ENCODE measurements at places on chromosomes 3 and 15. TPM values are rescaled to one million over a fixed set of nuclear protein-coding genes. Genes with fewer than 3 reads are reported as not detected.

The GOLGA8O gene
- 1.4 TPM for total RNA-seq

The ECE2 gene
- not detected for total RNA-seq

The ALAS1 gene
- total RNA-seq, result 30.4 TPM

The GOLGA6A gene
- 0.13 TPM for total RNA-seq

The MST1R gene
- total RNA-seq, result 1.2 TPM

The ALDH1A2 gene
- 24.7 TPM for total RNA-seq

The GHSR gene
- not detected for total RNA-seq

The PAQR5 gene
- 0.13 TPM for total RNA-seq

The KCTD6 gene
- 10.3 TPM for total RNA-seq

The ZNF501 gene
- total RNA-seq, result 8.6 TPM

The TEX55 gene
- not detected for total RNA-seq

The SAXO2 gene
- 1.1 TPM for total RNA-seq

The GOLGA8M gene
- total RNA-seq, result 0.53 TPM

The ZBBX gene
- 0.13 TPM for total RNA-seq

The GABRA5 gene
- total RNA-seq, result 0.31 TPM

The TNK2 gene
- total RNA-seq, result 25.6 TPM

The SELENOK gene
- total RNA-seq, result 35.1 TPM

The GPR27 gene
- total RNA-seq, result 1.5 TPM

The SLC6A1 gene
- 1.2 TPM for total RNA-seq

The LIPH gene
- 0.18 TPM for total RNA-seq

The ADGRG7 gene
- not detected for total RNA-seq

The PPP2R3A gene
- total RNA-seq, result 64.6 TPM

The AHSG gene
- total RNA-seq, result 0.75 TPM

The TF gene
- total RNA-seq, result 4.1 TPM

The GOLGA8J gene
- 0.09 TPM for total RNA-seq

The ADAMTS9 gene
- 97.4 TPM for total RNA-seq

The CHST2 gene
- 4.1 TPM for total RNA-seq

The PEX5L gene
- not detected for total RNA-seq

The ISLR2 gene
- 1.4 TPM for total RNA-seq

The CAND2 gene
- 27.2 TPM for total RNA-seq

The ASB14 gene
- total RNA-seq, result 0.18 TPM

The EPHB1 gene
- total RNA-seq, result 3.5 TPM

The C15orf62 gene
- 0.13 TPM for total RNA-seq

The TP63 gene
- total RNA-seq, result 7.0 TPM

The MBD4 gene
- 23.2 TPM for total RNA-seq

The NEK10 gene
- 6.6 TPM for total RNA-seq
